NCI-H2081 treated with DMSO at 0.1 percent for 48 hours (cell line): ENCODE measurements at places on chromosomes 6 and 20.

- DNase-seq: no peak
Measured at GRCh38 chr20:3759316-3759823, 8.2 kb downstream of the ADISSP start.

- no peak for DNase-seq
Measured at GRCh38 chr6:150320442-150320841, 48.4 kb upstream of the IYD start.

- DNase-seq: no peak
Measured at GRCh38 chr6:57298741-57299140, 18.7 kb upstream of the PRIM2 start.

DNA sequence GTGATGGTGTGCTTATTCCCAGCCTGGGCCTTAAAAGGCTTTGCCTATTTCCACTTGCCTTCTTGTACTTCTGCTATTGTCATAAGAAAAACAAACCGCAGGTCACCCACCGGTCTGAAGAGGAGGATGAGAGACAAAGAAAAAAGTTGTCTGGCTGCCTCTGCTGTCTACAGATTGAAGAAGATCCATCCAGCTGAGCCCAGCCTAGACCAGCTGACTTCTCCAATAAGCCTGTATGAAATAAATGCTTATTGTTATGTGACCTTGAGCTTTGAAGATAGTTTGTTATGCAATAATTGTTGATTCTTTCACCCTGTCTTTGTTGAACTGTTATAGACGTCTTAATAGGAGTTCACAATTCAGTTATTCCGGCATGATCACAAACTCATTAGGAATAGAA is 223.8 kb upstream of the PRSS16 start:
- DNase-seq: no peak

DNA sequence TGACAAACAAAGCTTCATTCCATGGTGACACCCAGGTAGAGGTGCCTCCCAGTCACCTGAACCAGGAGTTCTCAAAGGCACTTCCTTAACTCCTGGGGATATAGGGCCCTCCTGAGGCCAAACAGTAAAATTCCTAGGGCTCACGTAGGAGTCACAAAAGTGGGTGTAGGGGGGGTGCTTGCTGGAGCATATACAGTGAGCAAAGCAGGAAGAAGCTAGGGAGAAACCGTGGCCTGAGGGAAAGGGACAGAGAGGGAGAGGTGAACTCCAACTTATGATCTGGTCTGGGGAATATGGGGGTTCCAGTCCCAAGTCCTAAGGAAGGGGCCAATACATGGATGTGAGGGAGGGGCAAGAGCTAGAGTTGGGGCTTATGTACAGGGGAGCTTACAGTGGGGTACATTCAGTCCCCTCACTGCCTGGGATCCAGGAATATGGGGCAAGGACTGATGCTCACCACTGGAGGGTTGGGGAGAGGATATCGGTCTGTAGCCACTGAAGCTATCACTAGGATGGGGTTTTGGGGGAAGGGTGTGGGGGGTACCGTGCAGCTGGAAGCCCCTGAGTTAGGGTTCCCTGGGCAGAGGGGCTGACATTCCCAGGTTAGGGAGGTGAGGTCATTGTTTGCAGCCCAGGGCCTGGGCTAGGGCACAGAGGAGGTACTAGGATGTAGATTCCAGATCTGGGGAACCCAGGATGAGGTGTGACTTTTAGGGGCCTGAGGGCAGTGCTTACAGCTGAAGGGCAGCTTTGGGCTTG is 950 bp downstream of the PEDS1 start:
- no peak for DNase-seq

- no peak for DNase-seq
Measured at GRCh38 chr20:53678315-53678989, 84.8 kb upstream of the ZNF217 start.

GRCh38 chr6:5094327-5094726 is 9.2 kb downstream of the PPP1R3G start:
- no peak for DNase-seq

DNA sequence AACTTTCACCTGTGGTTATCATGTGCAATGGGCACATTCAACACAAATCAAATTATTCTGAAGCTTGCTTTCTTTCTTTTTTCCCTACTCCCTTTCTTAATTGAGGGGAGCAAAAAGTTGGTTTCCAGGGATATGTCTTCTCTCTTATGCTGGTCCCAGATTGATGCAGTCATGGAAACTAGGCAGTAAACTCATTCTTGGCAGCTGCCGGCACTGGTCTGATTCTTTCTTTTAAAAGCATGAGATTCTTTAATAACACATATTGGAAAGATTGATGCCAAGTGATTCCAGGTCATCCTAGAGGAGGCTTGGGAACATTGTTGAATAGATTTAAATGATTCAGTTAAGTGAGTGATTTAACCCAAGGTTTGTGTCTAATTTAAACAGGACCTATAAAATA is 29.0 kb downstream of the PTPRA start:
- DNase-seq: no peak

DNA sequence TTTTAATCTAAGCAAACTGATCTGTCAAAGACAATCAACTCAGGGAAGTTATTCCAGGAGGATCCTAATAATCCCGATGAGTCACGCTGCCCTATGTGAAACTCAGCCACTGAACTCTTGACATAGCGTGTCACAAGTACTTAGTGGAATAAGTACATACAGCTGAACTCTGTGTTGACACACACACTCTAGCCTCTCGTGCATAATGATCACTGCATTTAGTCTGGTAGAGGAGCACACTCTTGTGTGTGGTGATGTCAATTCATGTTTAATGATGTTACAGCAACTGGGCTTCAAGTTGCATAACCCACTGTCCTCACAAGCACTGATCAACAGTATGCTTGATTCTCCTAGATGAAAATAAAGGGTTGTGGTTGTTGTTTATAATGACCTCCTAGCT is 148.3 kb downstream of the HACE1 start:
- no peak for DNase-seq

GRCh38 chr6:14077193-14077867 is 40.2 kb upstream of the CD83 start:
- DNase-seq: no peak

GRCh38 chr6:107642861-107643328 is 153.0 kb downstream of the SOBP start:
- DNase-seq: no peak

- peak; percentile 73 for DNase-seq
Measured at GRCh38 chr6:139262519-139263300, 29.1 kb downstream of the TXLNB start.

DNA sequence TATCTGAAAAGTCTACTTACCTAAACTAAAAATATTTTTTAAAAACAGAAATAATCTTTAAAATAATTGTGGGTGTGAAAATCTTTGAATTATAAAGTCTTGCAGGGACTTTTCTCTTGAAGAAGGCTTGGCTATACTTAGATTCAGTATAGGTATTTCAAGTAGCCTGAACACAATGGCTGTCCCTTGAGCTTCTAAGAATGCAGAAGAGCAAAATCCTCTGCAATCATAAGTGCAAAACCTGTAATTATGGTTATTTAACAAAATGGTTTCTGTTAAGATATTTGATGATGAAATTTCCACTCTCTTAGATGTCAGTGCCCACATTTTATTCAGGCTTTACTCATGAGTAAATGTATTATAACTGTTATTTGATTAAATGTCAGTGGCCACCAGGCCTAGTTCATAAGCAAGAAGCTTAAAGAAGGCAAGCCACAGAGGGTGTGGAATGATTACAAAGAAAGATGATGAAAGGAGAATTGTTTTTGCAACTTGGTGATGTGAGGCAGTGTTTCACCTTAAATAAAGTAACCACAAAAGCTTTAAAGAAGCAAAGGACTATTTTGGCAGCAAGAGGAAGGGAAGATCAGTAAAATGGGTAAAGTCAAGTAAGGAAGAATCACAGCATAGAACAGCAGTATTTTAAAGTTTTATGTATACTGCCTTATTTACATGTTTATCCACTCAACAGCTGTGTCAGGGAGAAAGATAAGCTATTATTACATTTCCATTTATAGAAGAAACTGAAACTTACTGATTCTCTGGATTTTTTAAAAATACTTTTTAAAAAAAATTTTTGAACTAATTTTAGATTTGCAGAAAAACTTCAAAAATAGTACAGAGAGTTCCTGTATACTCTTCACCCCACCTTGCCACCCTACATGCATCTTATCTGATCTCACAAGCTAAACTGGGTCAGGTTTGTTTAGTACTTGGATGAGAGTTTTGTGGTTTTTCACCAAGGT is 351.2 kb upstream of the RUNX2 start:
- DNase-seq: no peak

GRCh38 chr6:20313960-20314530 is 87.6 kb upstream of the E2F3 start:
- no peak for DNase-seq

GRCh38 chr6:38387461-38387860 is 252.3 kb downstream of the BTBD9 start:
- no peak for DNase-seq

DNA sequence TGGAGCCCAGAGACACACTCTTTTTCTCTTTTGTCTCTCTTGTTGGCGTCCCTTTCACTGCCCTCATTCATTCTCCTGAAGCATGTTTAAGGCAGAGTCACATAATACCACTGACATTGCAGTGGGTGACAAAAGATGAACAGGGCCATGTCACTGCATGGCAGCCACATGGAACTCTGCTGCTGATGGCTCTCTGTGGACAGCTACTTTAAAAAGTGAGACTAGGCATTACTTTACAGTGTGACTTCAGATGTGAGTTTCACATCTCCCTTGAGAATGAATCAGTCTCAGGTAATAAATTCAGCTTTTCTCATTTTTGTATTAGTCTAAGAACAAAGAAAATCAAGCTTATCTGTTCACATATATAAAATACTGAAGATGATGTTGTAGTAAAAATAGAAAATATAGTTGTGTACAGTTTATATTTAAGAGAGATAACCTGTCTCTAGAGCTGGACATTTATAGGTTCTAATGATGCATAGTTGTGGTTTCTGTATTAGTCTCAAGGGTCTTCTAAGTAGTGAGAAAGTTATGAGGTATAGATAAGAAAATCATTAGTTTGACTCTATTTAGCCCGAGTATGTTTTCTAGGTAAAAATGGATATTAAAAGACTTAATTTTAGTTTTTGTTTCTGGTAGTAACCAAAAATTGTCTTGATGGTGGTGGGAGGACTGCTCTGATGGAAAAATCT is 6.1 kb downstream of the MRS2 start:
- no peak for DNase-seq

DNA sequence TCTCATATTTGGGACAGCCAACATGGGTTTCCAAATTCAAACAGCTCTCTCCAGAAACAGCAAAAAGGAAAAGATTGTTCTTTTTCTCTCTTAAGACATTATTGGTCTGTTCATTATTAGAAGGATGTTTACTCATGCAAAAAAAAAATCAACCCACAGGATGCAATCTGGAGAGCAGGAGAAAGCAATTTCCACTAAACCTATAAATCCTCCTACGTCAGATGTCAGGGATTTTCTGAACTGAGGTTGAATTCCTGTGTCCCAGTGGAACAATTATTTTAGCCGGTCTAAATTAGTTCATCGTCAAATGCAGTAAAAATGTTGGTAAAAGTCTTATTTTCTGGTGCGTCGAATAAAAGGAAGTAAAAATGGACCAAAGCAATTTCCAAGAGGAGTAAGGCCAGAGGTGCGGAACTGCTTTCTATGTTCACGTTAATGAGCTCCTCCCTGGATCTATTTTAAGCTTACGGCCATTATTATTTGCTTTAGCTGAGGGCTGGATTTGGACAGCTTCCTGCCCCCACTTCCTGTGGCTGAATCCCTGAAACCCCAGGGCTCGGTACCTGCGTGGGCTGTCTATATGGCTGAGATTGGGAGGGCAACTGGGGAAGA is at the start of gene GABRR1:
Gene GABRR1, minus strand, starts transcription at position 60 of the 612 bp plus-strand sequence. Its CDS starts 36 bp downstream, at position 24.
- DNase-seq: no peak

DNA sequence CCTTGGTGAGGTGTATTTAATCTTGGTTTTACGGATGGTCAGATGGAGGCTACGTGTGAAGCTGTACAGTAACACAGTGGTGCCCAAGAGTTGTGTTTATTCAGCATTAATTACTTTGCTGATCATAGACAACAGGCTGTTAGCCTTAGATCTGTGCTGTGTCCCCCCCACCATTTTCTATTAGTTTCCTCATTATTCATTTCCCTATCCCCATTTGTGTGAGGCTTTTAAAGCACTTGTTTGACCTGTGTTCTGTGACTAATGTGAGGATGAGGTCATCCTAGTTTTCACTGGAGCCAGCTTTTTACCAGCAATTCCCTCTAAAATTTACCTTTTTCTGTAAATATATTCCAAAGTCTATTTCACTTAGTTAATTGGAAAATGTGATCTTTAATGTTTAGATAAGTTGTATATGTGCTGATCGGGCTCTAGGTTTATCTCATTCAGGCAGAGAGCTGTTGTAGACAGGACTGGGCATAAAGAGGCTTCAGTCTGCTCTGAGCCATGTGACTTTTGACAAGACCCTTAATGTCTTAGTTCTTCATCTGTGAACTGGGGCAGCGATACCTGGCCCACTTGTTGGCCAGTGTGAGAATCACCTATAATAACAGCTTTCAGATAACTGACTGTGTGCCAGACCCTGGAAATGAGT is 8.4 kb downstream of the MAPRE1 start:
- no peak for DNase-seq

GRCh38 chr20:51500311-51500710 is 42.2 kb downstream of the NFATC2 start:
- DNase-seq: no peak

DNA sequence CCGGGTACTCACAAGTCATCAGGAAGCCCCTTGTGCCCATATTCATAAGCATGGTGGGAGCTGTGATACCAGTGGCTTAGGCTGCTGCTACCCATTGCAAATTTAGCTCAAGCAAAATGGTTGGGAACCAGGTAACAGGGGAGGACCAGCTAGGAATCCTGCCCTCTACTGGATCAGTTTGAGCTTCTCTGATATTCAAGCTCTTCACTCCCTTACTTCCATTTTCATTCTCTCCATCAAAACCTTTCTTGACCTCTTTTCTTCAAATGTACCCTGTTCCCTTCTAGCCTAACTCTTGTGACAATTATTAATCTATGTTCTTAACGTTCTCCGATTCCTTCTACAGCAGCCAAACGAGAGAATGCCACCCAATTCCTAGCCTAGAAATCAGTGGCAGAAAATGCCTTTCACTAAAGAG is 9.7 kb downstream of the NOL7 start:
- no peak for DNase-seq

GRCh38 chr20:46674253-46675083 is 14.8 kb downstream of the TP53RK start:
- no peak for DNase-seq

GRCh38 chr6:85346196-85346595 is 103.7 kb upstream of the NT5E start:
- no peak for DNase-seq

DNA sequence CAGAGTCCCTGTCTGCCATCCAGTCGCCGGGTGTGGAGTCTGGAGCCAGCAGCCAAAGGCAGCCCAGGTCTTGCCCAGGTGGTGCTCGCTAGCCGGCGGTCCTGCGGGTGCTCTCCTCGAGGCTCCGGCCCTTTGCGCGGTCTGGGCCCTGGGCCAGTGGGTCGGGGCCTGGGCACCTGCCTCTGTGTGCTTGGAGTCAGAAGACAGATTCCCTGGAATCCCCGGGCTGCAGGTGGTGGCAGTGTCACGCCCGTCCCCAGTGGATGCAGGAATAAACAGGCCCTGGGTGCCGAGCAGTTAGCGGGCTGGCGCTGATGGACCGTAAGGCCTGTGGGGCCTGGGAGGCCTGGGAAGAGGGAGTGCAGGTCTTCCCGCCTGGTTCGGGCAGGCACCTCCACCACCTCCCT is 5.3 kb downstream of the SS18L1 start:
- no peak for DNase-seq
